ENCODE measurements at places on chromosomes 11 and 22.

DNA sequence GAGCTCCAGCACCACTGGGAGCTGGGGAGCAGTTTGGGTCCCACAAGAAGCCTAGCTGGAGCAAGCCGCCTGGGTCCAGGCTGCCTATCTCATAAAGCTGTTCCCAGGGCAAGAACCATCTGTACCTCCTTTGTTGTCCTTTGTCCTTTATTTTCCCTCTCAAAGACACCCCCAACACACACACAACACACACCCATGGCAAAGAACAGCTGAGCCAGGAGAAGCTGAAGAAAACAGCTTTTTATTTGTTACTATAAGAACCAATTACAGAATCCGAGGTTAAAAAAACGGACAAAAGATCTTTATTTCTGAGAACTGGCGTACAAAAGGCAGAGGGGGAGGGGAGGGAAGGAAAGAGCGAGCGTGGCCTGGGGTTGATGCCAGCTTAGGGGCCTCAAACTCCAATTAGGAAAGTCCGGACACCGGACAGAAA is 1.7 kb upstream of the TUT1 start:
- DNase-seq = no peak

GRCh38 chr11:72226701-72227100 is 2.1 kb downstream of the INPPL1 start:
- no peak for DNase-seq

- DNase-seq = peak; percentile 37
These were observed 8.0 kb upstream of the TLCD5 start for GRCh38 chr11:120316880-120317688.

GRCh38 chr11:73648571-73649046 is 2.2 kb downstream of the PLEKHB1 start:
- DNase-seq = no peak

DNA sequence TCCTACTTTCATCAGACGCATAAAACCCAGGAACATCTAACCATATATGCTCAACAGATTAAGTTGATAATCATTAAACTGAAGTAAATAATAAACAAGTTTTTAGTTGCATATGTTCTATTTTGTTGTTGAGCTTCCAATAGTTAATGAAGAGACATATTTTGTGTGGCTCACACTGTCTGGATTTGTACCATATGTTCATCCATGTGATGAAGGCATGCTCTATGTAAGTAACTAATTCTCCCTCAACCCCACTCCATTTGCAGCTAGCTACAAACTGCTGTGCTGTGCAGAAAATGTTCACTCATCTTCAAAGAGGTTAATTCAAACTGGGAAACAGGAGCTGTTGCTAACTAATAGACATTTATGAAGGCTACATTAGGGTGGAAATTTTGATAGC is 589.7 kb upstream of the LRRC4C start:
- no peak for DNase-seq

GRCh38 chr11:36509201-36509639 is 852 bp downstream of the TRAF6 start:
- DNase-seq = no peak

GRCh38 chr11:10305964-10306918 is 1.4 kb downstream of the ADM start:
- peak; percentile 25 for DNase-seq

DNA sequence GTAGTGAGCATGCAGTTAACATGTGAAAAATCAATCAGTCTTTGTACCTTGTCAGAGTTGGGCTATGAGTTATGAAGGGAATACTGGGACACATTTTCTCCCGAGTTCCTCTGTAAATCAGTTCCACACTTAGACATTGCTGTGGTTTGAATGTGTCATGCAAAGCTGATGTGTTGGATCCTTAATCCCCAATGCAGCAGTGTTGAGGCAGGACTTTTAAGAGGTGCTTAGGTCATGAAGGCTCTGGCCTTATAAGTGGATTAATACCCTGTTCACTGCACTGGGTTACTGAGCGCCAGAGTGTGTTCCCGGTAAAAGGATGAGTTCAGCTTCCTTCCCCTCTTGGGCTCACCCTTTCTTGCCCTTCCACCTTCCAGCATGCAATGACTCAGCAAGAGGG is 742.1 kb upstream of the TENM4 start:
- no peak for DNase-seq

- DNase-seq = no peak
These were observed 369.4 kb downstream of the DDX10 start for GRCh38 chr11:109034339-109034696.
